ENCODE measurements at places on chromosomes 12 and 14.

GRCh38 chr12:89347325-89347829, 4.9 kb downstream of the DUSP6 start:
- DNase-seq = no peak

- no peak for DNase-seq
These were observed 55.5 kb downstream of the FAM222A start for GRCh38 chr12:109768901-109769670.

DNA sequence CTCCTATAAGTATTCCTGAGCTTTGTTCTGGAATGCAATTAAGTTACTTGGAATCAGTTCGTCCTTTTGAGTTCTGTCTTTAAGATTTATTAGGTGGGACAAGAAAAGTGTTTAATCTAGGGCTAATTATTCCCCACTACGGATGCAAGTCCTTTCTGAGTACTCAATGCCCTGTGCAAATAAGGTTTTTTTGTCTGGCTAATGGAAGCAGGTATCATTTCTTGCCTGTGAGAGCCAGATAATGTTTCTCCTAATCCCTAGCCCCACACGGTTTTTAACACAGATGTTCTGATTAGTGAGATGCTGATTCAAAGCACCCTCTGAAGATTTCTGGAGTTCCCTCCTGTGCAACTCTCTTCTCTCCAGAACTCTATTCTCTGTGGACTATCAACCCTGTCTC, 296.6 kb upstream of the PRICKLE1 start:
- DNase-seq = no peak

DNA sequence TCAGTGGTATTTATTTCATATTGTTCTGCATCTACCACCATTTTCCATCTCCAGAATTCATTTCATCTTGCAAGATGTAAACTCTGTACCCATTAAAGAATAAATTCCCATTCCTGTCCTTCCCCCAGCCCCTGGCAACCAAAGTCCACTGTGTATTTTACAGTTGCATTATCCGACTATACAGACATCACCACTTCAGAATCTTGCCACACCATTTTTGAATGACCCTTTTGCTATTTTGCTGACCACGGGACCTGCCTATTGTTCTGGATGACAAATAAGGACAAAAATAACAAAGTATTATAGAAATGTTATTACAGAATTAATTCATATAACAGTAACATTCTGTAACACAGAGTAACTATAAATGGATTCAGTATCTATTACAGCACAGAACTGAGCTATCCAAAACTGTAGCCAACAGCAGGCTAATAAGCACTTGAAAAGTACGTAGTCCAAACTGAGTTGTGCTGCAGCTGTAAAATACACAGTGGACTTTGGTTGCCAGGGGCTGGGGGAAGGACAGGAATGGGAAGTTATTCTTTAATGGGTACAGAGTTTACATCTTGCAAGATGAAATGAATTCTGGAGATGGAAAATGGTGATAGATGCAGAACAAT, 61.3 kb downstream of the CDK17 start:
- DNase-seq = no peak

- DNase-seq = no peak
These were observed 39.7 kb upstream of the BDKRB2 start for GRCh38 chr14:96164861-96165490.

- DNase-seq = no peak
These were observed 142.0 kb downstream of the SCARB1 start for GRCh38 chr12:124721501-124722162.

DNA sequence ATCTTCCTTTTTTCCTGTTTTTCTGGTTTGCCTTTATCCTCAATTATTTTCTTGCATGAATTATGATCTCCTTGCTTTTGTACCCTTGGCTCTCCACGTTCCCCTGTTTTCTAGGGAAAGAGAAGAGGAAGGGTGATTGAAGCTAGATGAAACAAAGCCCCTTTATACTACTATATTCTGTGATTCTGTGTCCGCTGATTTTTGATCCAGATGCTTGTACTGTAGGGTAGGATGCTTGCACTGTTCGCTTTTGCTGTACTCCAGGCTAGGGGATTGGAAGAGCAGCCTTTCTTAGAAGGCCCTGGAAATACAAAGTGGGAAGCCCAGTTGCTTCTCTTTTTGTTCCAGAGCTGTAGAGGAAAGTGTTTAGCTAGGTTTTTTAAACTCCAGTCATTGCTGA, 35.1 kb upstream of the KLHDC2 start:
- no peak for DNase-seq

DNA sequence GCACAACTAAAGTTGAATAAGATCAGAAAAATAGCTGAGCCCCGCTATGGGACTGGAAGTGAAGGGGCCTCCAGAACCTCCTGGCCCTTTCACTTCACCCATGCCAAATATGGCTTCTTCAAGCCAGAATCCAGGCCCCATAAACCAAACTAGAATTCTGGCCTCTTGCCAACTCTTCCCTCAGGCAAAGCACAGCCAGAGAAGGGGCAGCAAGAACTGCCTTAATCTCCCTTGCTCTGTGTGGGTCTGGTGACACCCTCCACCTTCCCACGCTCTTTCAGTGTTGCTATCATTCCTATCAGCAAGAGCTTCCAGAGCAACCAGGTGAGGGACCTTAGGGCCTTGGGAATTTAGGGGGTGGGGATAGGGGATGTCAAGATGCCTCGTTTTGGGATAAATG, 3.1 kb upstream of the PNMA1 start:
- no peak for DNase-seq

GRCh38 chr12:3992945-3993344, 119.7 kb upstream of the PARP11 start:
- no peak for DNase-seq

DNA sequence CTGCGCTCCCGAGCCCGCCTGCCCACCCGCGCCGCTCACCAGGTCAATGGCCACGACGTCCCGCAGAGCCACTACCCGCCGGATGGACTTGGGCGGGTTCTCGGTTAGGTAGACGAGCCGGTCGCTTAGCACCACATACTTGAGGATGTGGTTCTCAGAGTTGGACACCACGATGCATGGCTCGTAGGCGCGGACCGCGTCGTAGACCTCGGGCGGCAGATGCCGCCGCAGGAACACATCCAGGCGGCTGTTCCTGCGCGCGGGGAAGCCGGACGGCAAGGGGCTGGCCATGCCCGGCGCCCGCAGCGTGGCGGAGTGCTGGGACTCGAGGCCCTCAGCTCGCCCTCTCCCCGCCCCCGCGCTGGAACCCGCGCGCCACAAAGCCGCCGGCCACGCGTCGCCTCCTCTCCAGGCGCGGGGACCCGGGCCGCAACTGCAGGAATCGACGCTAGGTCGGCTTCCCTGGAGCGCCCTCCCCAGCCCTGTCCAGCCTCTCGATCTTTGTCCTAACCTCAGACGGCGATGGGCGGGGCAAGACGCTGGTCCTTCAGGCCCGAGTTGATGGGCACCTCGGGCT, at the start of gene C12orf56:
C12orf56 (minus strand) TSS at position 484 of the 577 bp plus-strand sequence; CDS start at position 291, 193 bp downstream.
- DNase-seq = no peak

- no peak for DNase-seq
These were observed 5.2 kb downstream of the NDUFA12 start for GRCh38 chr12:94998326-94998725.

GRCh38 chr14:80978403-80978802, 23.0 kb downstream of the TSHR start:
- DNase-seq = no peak

DNA sequence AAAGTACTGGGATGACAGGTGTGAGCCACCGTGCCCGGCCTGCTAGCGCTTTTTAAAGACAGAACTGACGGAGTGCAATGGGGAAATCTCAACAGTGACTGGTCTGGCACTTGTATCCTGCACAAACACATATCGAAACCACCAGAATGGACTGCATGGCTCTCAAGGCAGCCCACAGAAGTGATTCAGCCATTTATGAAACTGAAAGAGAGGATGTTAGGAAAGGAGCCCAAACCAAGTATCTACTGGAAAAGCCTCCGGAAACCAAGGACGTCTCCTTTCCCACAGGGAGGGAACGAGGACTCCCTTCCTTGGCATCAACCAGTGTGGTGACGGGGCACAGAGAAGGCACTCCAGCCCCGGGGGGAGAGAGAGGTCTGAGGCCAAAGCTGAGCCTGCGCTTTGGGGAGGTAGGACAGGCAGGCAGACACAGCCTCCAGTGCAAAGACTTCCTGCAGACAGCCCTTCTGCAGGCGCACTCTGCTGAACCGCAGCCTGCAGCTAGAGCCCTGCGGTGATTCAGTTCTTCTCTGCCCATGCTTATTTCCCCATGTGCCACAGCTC, 16.5 kb downstream of the SLC15A4 start:
- DNase-seq = no peak

GRCh38 chr14:90531497-90531896, 134.7 kb downstream of the CALM1 start:
- DNase-seq = no peak

DNA sequence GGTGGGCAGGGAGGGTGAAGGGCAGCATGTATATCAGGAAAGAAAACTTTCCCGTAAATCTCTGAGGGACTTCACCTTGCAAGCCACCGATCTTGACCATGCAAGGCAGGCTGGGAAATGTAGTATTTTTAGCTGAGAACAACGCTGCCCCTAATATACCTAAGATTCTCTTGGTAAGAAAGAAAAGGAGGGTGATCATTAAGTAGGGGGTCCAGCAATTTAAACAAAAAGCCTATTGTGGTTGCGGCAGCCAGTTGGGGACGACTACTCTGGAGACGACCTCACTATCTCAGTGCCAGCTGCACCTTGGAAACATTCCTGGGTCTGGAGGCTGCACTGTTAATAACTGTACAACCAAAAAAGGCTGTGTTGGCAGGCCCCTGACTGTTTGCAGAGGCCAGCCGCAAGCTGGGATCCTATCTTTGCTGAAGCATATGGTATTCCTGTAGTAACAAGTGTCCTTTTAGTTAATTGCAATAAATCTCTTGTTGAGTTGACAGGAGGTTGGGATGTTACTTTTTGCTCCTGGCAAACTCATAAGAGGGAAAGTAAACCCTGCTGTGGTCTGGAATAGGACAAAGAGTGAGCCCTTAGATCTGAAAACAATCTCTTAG, 6.4 kb downstream of the APOLD1 start:
- no peak for DNase-seq

DNA sequence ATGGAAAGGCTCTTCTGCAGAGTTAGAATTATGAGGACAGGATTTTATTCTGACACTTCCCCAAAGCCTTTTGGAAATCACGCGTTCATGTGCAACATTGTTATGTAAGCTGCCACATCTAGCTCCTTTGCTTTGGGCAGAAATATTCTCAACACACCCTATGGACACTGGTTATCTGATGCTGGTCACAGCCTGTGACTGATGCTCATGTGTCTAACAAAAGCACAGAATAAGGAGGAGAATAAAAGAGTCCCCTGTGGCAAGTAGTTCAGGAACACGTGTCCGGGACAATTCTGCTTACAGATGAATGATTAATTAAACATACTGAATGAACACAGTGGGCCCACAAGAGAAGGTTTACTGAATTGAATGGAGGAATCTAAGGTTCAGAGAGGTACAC, 22.1 kb downstream of the FOXN3 start:
- DNase-seq = no peak

GRCh38 chr12:65859519-65859918, 35.2 kb downstream of the HMGA2 start:
- no peak for DNase-seq

DNA sequence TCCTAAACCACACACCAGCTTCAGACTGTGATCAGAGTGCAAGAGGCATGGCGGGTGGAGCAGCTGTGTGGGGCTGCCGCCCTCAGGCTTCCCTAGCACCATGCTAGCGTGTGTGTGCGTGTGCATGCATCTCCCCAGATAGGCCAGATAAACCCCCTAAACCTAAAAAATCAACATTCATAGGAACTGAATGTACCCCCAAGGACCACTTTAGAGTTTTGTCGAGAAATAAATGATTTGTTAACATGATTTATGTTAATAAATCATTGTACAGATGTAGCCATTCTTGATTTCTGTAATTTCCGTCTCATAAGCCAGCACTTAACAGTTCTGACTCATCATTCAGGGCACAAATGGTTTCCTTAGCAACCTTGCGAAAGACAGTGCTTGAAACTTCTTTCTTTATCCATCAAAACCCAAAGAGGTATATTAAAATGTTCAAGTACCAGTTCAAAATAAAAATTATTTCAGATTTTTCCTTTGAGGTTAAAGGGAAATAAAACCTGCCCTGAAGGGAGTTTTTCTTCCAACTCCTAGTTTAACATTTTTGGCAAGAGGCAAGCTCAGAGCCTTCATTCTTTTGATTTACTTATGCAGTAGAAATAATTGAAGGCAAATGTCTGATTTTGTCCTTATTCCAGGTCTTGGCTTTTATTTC, 206.2 kb upstream of the RGS6 start:
- DNase-seq = no peak

GRCh38 chr12:87930627-87931026, 98.6 kb downstream of the C12orf50 start:
- DNase-seq = no peak

GRCh38 chr14:85234156-85235025, 295.6 kb upstream of the FLRT2 start:
- no peak for DNase-seq

Measured in activated CD8-positive, alpha-beta memory T cell treated with anti-CD3 and anti-CD28 coated beads for 48 hours (primary cell).